Fibroblast of villous mesenchyme (primary cell): ENCODE measurements at places on chromosomes 5 and 9.
A peak's percentile ranks its signal among the peaks of the same experiment; 100 is the strongest.

DNA sequence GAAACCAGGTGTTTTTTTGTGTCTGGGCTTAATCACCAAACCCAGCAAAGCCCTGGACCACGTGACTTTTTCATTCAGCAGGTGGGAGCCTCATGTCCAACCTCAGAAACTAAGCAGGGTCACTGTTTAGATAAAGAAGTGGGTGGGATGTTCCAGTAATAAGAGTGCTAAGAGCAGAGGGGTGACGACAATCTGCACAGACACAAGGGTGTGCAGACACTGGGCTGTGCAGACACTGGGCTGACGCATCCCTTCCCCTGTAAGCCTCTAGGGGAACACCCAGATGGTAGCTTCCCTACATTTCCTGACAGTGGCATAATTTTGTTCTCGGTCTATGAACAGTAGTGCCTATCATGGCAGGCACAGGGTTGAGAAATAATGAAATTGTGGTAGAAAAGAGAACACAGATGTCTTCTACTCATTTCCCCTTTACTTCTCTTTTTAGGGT is 85.1 kb downstream of the SAXO1 start:
- peak; percentile 17 for DNase-seq

DNA sequence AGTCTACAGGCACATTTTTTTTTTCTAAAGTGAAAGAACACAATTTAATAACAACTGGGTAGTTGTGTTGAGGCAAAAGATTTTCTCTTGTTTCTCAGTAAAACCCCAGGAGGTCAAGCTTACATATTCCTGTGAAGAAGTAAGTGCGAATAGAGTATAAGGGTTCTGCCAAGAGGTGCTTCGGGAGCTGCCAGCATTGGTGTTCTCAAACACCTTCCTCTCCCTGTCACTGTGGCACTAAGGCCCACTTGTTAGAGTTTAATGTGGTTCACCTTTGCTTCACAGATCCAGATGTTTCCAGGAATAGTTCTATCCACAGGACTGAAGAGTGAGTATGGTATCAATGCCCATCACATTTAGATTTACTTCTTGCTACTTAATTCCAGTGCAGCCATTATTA is 91.7 kb upstream of the C6 start:
- DNase-seq: no peak

- no peak for DNase-seq
Measured at GRCh38 chr5:18252559-18252958, 618.3 kb downstream of the TAF11L14 start.

DNA sequence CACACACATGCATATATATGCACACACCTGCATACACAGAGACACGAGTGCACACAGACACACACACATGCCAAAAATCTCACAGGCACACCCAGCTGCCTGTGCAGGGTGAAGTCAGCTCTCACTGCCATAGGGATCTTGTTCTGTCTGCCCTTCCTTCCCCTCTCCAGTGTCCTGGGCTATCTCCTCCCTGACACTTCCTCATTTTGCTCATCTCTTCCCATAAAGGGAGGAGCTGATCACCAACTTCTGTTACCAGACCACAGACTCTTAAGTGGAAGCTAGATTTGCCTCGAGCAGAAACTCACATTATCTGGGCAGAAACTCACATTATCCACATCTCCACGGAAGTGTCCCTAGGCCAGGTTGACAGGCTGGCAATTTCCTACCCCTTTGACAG is 28.7 kb downstream of the LCP2 start:
- DNase-seq: no peak

DNA sequence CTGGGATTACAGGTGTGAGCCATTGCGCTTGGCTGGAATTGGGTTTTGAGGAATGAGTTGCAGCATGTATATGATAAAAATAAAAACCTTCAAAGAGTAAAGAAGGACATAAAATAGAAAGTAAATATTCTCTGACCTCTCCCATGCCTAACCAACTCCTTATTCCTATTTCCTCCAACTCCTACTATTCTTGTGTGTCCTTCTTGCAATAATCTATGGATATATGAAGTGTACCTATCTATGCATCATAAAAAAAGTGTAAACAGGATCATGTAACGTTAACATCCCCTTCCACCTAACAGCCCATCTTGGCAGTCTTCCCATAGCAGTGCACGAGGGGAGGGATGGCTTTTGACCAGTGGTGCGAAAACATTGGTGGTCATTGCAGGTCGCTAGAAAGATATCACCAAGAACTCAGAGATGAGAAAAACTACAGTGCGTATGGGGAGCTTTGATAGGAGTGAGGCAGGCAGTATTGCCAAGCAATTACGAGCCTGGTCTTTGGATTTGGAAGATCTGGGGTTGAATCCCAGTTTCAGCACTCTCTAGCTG is 69.9 kb downstream of the PPARGC1B start:
- DNase-seq: no peak

DNA sequence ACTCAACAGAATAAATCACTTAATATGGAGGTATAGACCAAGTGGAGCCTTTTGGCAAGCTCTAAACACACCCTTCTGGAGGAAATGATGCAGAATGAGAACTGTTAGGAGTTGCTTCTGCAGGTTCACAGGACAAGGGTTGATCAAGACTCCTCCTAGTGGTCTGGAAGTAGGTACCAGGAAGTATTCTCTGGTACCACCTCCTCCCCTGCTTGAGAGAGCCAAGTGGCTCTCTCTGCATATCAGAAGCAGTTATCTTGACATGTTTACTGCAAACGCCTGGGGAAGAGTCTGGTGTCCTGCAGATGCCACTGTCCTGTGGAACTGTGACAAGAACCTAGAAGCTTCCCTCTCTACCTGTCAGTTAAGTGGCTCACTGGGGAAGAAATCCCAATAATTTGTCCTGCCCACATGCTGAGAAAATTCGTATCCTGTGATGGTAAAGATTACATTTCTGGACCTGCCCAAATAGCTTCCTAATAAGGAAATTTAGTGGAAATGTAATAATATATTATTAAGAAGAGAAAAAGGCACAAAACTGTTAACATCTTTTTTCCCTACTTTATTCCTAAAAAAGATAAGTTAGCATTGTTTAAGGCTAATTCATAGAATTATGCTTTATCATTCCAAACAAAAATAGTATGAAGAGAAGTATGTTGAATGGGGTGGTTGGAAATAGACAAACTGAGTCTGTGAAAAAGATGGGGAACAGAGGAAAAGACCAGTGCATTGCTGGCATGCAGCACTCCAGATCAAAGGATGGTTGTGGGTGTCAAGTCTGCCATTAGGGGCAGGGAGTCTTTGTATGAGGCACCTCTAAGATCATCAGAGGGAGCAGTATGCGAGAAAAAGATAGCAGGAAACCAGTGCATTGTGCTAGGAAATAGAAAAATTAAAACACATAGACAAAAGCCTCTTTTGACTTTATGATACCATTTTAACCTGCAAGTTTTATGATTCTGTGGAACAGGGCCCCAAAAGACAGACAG is 118.8 kb downstream of the CDC42SE2 start:
- DNase-seq: peak; percentile 60

DNA sequence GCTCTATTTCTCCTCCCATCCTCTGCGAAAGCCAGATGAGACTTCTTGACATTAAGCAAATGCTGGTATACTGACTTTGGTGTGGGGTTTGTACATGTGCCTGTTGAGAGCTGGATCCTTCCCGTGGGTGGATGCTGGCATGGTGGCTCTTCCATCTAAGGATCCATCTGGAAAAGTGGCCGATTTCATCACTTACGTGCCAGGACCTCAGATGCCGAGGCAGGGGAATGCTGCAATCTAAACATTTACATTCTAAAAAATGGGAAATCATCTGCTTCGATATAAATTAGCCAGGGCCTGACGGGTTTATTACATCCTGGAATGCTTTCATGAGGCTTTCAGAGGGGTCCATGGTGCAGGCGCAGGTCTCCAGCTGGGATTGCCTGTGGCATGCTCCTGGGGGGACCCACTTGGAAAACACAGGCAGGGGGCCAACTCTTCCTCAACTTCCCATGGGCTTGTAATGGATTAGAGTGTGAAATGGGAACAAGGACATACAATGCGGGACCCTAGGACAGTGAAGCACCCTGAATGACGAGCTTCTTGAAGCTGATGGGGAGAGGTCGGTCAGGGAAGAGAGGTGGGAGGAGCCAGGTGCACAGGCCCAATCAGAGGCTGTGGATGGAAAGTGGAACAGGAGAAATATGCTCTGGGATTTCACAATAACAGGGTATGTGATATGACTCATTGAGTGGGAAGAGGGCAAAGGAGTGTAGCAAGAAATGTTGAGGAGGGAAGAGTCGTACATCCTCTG is 105.5 kb upstream of the PITX1 start:
- DNase-seq: peak; percentile 99

DNA sequence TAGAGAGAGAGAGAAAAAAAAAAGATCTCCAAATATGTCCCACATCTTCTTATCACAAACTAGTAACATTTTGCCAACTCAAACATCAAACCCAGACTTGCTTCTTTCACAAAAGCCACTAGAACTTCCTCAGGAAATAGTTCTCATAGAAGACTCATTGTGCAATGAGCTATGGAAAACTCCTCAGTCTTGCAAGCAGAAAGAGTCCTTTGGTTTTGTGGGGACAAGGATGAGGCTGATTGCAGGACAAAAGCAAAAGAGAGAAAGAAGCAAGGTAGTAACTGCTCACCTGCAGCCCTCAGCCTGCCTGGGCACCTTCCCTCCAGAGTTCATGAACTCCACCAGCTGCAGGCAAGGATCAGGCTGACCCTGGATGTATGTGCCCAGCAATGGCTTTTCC is 399.0 kb downstream of the IRX1 start:
- DNase-seq: no peak

DNA sequence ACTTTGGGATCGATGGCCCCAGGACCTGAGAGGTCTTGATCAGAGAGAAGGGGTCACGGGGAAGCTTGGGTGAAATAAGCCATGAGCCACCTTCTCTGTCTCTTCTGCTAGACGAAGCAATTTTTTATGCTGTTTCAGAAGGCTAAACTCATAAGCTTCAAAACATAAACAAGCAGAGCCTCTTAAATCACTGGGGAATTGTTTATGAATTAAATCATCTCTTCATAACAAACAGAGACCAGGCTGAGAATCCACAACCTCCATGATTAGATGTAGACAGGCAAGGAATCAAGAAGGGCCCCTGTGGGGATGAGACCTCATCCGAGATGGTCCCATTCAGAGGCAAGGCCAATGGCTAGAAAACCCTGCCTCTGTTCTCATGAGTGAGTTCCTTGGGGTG is 21.7 kb upstream of the TCOF1 start:
- peak; percentile 71 for DNase-seq

- DNase-seq: no peak
Measured at GRCh38 chr5:147685993-147686392, 96.5 kb downstream of the JAKMIP2 start.

DNA sequence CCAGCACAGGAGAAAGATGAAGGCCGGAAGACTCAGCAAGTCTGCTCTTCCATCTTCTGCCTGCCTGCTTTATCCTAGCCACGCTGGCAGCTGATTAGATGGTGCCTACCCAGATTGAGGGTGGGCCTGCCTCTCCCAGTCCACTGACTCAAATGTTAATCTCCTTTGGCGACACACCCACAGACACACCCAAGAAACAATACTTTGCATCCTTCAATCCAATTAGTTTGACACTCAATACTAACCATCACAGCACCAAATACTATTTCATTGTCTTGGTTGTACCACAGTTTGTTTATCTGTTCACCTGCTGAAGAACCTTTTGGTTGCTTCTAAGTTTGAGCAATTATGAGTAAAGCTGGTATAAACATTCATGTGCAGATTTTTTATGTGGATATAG is 23.7 kb downstream of the SMIM32 start:
- DNase-seq: no peak

GRCh38 chr9:69976152-69976551 is 67.5 kb upstream of the MAMDC2 start:
- peak; percentile 65 for DNase-seq

DNA sequence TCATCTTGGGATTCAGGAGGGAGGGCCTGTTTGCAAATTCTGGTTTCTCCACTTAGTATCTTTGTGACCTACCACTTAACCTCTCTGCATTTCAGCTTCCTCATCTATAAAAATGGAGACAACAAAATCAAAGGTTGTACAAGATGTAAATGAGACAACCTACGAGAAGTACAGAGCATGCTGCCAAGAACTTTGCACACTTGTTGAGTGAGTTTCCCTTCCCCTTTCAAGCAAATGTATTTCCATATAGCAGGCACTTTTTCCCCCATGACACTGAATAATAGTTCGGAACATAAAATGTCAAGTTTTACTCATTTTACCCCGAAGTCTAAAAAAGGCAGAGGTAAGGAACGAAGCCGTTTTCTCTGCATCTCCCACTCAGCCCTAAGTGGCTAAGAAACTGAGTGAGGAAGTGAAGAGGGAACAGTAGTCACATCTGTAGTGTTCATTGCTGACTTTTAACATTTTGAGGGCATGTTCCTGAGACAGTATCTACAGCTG is 159.0 kb downstream of the TLE1 start:
- DNase-seq: no peak

GRCh38 chr9:98235126-98235525 is 20.3 kb downstream of the TBC1D2 start:
- DNase-seq: peak; percentile 88

GRCh38 chr9:5509573-5509972 is 758 bp upstream of the PDCD1LG2 start:
- DNase-seq: peak; percentile 79

- no peak for DNase-seq
Measured at GRCh38 chr5:177131352-177132135, 2.0 kb upstream of the NSD1 start.

DNA sequence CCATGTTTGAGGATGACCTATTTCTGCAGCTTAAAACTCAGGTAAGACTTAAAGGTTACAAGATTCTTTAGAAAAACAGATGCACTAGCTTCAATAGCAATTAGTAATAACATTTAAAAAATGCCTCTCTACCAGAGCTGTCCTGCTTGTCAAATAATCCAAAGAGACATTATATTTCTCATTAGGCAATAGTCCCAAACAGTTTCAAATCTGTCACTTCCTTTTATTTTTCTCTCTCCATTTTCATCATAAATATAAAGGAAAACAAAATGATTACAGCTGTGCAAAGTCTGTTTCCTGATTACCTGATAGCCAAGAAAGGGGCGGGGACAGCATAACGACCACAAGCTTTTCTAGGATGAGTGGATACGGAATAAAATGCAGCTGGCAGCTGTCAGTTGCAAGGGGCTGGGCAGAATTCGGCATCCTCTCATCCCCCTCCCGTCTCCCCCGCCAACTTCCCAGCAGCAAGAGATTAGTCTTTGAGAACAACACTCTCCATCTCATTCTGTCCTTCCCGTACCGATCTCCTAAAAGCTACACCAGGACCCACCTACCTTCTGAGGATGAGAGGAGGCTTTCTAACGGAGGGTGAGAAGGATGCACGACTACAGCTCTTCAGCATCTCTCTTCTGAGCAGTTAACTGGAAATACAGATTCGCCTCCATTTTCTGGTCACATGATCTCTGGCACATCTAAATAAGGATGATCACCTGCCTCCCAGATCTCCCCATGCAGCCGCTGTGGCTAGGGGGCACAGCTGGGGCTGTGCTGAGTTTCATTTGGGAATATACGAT is 72.5 kb upstream of the PCA3 start:
- no peak for DNase-seq

GRCh38 chr9:14958989-14959388 is 48.8 kb upstream of the FREM1 start:
- no peak for DNase-seq
